Lower leg skin (tissue), 4 donors: ENCODE measurements at places on chromosomes 4 and X. TPM values are rescaled to one million over a fixed set of nuclear protein-coding genes. Genes with fewer than 3 reads are reported as not detected.
A peak's percentile ranks its signal among the peaks of the same experiment; 100 is the strongest.

- DNase-seq: no peak
These were observed 19.7 kb downstream of the CPEB2 start for GRCh38 chr4:15021946-15022345.

PLK4 gene
- 6.2 TPM for total RNA-seq

STATH gene
- total RNA-seq: not detected

SH3TC1 gene
- total RNA-seq: 15.9 TPM

BRS3 gene
- not detected for total RNA-seq

MAML3 gene
- 21.2 TPM for total RNA-seq

DNA sequence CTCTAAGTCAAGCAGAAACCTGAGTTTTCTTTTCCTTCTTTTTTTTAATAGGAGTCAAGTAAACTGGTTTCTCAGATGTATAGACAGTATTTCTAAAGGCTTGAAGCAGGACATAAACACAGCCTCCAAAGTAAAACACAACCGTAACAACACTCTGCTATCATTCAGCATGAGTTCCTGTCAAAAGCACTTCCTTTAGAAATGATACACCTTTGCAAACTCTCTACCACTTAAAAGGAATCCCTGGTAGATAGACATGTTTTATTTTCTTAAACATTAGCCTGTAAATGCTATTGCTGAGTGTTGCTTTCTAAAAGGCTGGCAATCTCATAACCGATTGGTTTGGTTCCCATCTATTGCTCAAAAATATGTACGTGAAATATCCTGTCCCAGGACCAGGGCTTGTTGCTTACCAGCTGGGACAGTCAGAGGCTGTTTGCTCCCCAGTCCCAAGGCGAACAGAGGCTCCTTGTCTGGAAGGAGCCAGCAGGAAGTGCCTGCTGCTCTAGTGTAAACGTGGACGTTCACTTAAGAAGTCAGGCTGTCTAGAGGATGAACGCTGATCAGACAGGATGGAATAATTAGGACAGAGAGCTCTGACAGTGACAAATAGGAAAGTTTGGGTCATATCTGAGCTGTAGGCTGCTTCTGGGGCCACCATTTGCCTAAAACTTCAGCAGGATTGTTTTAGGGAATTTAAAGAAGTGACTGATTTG is 173.9 kb upstream of the KLF3 start:
- no peak for DNase-seq

SLC6A14 gene
- 5.0 TPM for total RNA-seq

DNA sequence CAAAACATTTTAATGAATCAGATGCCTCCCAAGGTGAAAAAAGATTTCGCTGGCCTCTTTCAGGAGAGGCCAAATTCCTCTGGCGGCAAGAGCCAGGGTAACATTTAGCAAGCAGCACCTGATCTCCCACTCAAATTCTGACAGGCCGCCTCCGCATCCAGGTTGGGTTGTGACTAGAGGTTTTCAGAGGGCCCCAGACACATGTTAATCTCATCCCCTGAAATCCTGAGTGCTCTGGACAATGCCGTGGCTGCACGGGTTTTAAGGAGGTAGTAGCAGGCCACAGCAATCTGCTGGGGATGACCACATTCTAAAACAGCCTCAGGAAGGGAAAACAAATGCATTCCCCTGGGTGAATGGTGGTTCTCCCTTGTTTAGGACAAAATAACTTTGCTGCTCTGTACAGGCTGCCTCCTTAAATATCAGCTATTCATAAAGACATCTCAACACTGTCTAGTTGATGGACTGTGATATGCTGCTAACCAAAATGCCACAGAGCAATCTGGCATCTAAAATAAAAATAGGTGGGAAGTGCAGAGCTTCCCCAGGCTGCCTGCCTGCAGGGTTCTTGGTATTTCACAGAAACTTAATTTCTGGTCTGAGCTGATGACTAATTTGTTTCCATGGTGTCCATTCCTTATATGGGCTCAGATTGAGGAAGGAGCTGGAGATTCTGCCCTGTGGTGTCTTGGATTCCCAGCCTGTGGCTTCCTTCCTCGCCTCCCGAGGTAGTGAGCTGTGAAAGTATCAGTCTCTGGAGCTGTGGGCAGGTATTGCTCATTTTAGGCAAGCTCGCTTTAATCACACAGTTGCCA is 202.0 kb downstream of the DCLK2 start:
- DNase-seq: no peak

DNA sequence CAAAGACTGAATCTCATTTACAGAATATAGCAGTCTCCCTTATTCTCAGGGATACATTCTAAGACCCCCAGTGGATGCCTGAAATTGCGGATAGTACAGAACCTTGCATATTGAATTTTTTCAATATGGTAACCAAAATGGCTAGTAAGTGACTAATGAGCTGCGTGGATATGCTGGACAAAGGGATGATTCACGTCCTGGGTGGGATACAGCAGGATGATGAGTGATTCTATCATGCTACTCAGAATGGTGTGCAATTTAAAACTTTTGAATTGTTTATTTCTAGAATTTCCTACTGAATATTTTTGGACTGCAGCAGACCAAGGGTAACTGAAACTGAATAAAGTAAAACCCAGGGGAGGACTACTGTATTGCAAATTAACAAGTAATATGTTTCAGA is 66.7 kb downstream of the STAG2 start:
- no peak for DNase-seq

DNA sequence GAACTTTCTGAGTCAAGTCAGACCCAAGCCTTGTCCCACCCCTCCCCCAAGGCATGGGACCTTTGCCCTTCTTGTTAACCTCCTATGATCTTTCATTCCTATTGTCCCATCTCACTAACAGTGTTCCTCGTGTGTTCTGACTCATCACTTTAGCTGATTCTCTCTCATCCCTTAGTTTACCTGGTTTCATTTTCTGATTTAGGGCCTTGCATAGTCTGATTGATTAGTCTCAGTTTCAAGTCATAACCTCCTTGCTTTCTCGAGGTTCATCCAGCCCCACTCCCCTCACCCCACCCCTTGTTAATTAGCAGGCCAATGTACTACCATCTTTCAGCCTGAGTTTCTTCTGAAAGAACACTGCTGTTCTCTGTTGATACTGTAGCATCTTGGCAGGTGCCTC is 517.4 kb downstream of the RPA4 start:
- no peak for DNase-seq

UCP1 gene
- not detected for total RNA-seq

GRCh38 chrX:85112293-85112692 is 108.6 kb downstream of the APOOL start:
- DNase-seq: no peak

MSX1 gene
- 5.8 TPM for total RNA-seq

DNA sequence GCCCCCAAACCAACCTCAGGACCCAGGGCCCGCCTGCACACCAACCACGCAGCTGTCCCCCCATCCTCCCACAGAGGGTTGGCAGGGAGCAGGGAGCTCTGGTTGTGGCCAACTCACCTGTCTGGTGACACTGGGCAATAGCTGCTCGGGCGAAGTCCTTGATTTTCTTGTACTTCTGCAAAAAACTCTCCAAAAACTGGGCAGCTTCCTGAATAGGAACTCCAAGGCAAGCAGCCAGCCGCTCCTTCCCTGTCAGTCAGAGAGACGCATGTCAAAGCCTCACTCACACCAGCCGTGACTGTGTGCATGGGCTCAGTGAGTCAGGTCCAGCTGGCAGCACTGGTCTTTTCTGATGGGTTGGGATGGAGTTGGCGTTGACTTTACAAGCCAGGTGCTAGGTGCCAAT is 26.4 kb downstream of the NAT8L start:
- no peak for DNase-seq

IRF2 gene
- total RNA-seq: 44.0 TPM

DHX15 gene
- total RNA-seq: 106 TPM

DNA sequence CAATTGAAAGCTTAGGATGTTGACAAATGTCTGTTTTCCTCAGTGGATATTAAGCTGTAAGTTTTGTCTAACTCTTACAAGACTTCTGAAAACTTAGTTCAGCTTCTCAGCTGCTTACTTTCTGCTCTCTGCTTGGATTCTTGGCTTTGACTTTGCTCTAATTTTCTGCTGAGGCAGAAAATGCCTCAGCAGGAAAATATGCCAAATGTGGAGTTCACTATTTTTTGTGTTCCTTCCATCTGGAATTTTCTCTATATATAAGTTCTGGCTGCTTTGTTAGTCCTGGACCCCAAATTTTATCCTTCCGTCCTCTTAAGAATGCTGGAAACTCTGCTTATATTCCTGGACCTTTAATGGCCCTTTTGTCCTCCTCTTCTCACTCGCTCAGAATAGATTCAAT is 352.6 kb upstream of the NWD2 start:
- no peak for DNase-seq

DNA sequence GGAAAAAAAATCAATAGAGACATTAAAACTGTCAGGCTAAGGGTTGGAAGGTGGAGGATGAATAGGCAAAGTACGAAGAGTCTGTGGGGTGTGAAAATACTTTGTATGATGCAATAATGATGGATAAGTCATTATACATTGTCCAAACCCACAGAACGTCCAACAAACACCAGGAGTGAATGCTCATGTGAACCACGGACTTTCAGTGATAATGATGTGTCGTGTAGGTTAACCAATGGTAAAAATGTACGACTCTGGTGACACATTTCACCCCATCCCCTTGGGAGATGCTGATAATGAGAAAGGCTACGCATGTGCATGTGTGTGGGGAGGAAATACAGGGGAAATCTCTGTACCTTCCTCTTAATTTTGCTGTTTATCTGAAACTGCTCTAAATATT is 665.2 kb downstream of the FAT4 start:
- no peak for DNase-seq

GRCh38 chrX:150032742-150033141 is 94.5 kb upstream of the EOLA2 start:
- DNase-seq: no peak

DNA sequence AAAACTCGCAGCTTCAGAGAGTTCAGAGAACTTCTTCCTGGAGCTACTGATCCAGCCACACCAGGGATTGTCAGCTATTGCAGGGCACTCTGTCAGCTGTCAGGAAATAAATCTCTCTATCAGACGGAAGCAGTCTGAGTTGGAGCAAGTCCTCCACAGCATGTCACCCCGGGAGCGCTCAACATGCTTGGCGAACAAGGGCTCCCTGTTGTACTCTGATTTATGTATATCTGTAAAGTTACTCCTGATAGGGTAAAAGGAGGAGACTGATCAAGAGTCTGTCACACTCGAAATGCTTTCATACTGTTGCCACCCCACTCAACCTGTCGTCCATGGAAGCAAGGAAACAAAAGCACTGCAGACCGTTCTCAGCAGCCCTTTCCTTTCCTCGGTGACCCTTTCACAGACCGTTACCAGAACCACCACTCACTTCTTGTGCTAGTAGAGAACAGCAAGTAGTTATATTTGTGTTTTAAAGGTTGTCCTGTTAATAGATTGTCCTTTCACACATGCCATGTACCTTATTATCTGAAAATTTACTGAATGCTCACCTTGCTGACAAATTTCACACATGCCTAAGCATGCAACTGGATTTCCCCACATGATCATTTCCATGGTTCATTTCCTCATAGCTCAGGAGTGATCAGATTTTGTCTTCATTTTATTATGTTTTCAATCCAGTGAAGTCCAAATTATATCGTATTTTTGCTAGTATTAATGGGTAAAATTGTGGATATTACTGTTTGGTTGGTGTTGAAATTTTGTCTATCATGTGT is 2108.9 kb upstream of the TENM3 start:
- peak; percentile 13 for DNase-seq

DNA sequence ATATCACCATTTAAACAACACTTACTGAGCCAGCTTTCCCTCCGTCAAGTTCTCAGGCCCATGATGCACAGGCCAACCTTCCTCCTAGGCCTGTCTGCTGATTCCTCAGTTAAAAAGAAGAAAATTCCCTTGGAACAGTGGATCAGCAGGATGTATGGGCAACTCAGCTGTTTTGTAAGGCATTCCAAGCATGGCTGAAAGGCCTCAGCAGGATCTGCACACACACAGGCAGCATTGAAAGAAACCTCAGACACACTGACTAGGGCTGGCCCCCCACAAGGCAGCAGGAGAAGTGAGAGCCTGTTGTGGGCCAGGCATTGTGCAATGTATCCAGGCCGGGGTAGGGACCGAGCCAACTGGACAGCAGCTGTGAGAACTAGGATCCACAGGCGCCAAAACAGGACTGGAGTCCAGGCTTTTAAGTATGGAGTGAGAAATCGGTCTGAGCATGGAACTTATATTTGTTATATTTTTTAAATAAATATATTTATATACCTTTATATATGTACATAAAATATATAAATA is 171.4 kb downstream of the NWD2 start:
- no peak for DNase-seq

DNA sequence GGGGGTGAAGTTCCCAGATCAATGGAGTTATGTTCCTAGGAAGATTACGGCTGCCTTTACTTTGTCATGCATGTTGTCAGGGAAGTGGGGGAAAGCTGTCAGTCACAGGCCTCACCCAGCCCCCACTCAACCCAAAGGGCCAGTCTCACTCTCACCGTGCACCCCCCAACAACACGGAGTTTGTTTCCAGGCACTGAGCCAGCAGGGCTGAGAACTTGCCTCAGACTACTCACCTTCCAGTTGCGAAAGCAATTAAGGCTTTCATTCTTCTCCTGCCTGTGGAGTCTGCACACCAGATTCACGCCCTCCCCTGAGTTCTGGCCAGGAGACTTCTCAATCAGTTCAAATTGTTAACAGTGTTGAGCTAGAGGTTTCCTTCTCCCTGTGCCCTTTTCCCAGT is 114.3 kb downstream of the SH3BGRL start:
- peak; percentile 69 for DNase-seq

DNA sequence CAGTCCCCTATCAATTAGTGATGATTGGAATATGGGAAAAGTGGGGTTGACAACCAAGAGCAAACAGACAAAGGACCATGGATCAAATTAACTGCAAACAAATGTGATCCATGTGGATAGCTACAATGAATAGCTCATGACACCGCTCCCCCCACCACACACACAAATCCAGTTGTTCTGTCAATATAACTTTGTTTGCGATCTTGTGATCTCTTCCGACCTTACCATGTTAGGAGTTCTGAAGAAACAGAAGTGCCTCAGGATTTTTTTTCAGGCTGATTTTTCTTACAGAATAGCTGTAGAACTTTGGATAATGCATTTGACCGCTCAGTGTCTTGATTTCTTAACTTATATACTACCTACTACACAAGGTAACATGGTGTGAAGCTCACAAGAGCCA is 116.6 kb downstream of the SH2D1A start:
- no peak for DNase-seq
